Fibroblast of the aortic adventitia (primary cell): ENCODE measurements at places on chromosomes 7 and 10. TPM values are rescaled to one million over a fixed set of nuclear protein-coding genes. Genes with fewer than 3 reads are reported as not detected.

The MAT1A gene
- not detected in 2 replicates for total RNA-seq

The CHRM2 gene
- 1.2 and 26.4 TPM in 2 replicates for total RNA-seq

The LBX1 gene
- total RNA-seq, result 0.08 TPM in 1 of 2 replicates, not detected in the other

The TBATA gene
- not detected in 2 replicates for total RNA-seq

The SYNPO2L gene
- not detected in 2 replicates for total RNA-seq

The ABCA13 gene
- total RNA-seq, result 0.54 TPM in 1 of 2 replicates, not detected in the other

The CYP3A5 gene
- total RNA-seq, result 1.1 and 2.9 TPM in 2 replicates

The ANKRD2 gene
- 0.27 and 0.57 TPM in 2 replicates for total RNA-seq

The SEMA3D gene
- total RNA-seq, result 27.1 and 51.2 TPM in 2 replicates

The VCL gene
- total RNA-seq, result 148 and 176 TPM in 2 replicates

The SUN3 gene
- not detected in 2 replicates for total RNA-seq

The STN1 gene
- 18.4 and 34.9 TPM in 2 replicates for total RNA-seq

The RSPH10B2 gene
- not detected in 2 replicates for total RNA-seq

The TWIST1 gene
- total RNA-seq, result 28.7 and 33.2 TPM in 2 replicates

The RTKN2 gene
- 0.16 and 11.9 TPM in 2 replicates for total RNA-seq

The SVIL gene
- 97.7 and 309 TPM in 2 replicates for total RNA-seq

The PAPOLB gene
- 0.18 TPM in 1 of 2 replicates, not detected in the other for total RNA-seq

The MUC3A gene
- total RNA-seq, result 0.16 TPM in 1 of 2 replicates, not detected in the other

The MBL2 gene
- total RNA-seq, result not detected in 2 replicates

The HK1 gene
- 84.1 and 98.2 TPM in 2 replicates for total RNA-seq

The LIPJ gene
- total RNA-seq, result 0.09 TPM in 1 of 2 replicates, not detected in the other

The HTR5A gene
- not detected in 2 replicates for total RNA-seq

The RNF32 gene
- total RNA-seq, result 0.54 and 1.9 TPM in 2 replicates

The RHBDD2 gene
- total RNA-seq, result 28.7 and 50.3 TPM in 2 replicates

The THAP5 gene
- 20.5 and 39.6 TPM in 2 replicates for total RNA-seq

The MYH16 gene
- not detected in 2 replicates for total RNA-seq

The PRDX3 gene
- total RNA-seq, result 67.0 and 189 TPM in 2 replicates

The BTBD16 gene
- total RNA-seq, result 0.09 TPM in 1 of 2 replicates, not detected in the other

The OR9A2 gene
- total RNA-seq, result not detected in 2 replicates

The BPGM gene
- 20.0 and 52.4 TPM in 2 replicates for total RNA-seq

The SAMD9L gene
- 22.6 and 39.4 TPM in 2 replicates for total RNA-seq

The UCN3 gene
- total RNA-seq, result not detected in 2 replicates

The PHTF2 gene
- 17.4 and 47.5 TPM in 2 replicates for total RNA-seq

The CACUL1 gene
- 17.8 and 29.6 TPM in 2 replicates for total RNA-seq

The GCK gene
- 0.36 TPM in 1 of 2 replicates, not detected in the other for total RNA-seq

The ADCYAP1R1 gene
- not detected in 2 replicates for total RNA-seq

The LIPN gene
- not detected in 2 replicates for total RNA-seq

The TCERG1L gene
- not detected in 2 replicates for total RNA-seq

The MSS51 gene
- total RNA-seq, result 2.5 and 3.8 TPM in 2 replicates

The EGR2 gene
- total RNA-seq, result 0.90 TPM in 1 of 2 replicates, not detected in the other

The POLR2J2 gene
- 3.3 and 11.4 TPM in 2 replicates for total RNA-seq

The OPN4 gene
- total RNA-seq, result not detected in 2 replicates

The CAMK2B gene
- 6.4 TPM in 1 of 2 replicates, not detected in the other for total RNA-seq

The PYROXD2 gene
- 6.5 and 10.2 TPM in 2 replicates for total RNA-seq

The FOXI2 gene
- total RNA-seq, result not detected in 2 replicates

The IL6 gene
- 3.8 and 10.2 TPM in 2 replicates for total RNA-seq

The EPO gene
- not detected in 2 replicates for total RNA-seq

The PRSS37 gene
- total RNA-seq, result not detected in 2 replicates

The TMEM196 gene
- not detected in 2 replicates for total RNA-seq

The DDC gene
- not detected in 2 replicates for total RNA-seq

The FOXP2 gene
- 3.9 and 17.4 TPM in 2 replicates for total RNA-seq

The COL26A1 gene
- not detected in 2 replicates for total RNA-seq

The JCAD gene
- 2.3 and 27.9 TPM in 2 replicates for total RNA-seq

The GPRIN2 gene
- total RNA-seq, result not detected in 2 replicates
